ENCODE measurements at places on chromosomes 1 and 21.

GRCh38 chr21:25425156-25425555 lies 182.1 kb downstream of the MRPL39 start:
- no peak for DNase-seq

DNA sequence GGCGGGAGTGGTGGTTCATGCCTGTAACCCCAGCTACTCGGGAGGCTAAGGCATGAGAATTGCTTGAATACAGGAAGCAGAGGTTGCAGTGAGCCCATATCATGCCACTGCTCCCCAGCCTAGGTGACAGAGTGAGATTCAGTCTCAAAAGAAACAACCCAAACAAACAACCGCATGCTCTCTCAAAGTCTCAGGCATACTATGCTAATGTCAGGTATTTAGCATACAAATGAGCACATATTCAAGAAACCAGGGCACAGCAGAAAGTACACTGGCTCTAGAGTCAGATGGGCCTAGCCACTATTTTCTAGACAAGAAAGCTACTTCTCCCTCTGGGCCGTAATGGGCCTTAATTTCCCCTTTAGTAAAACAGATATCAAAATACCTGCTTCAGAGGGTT lies 55.0 kb downstream of the ELAVL4 start:
- DNase-seq, result no peak

DNA sequence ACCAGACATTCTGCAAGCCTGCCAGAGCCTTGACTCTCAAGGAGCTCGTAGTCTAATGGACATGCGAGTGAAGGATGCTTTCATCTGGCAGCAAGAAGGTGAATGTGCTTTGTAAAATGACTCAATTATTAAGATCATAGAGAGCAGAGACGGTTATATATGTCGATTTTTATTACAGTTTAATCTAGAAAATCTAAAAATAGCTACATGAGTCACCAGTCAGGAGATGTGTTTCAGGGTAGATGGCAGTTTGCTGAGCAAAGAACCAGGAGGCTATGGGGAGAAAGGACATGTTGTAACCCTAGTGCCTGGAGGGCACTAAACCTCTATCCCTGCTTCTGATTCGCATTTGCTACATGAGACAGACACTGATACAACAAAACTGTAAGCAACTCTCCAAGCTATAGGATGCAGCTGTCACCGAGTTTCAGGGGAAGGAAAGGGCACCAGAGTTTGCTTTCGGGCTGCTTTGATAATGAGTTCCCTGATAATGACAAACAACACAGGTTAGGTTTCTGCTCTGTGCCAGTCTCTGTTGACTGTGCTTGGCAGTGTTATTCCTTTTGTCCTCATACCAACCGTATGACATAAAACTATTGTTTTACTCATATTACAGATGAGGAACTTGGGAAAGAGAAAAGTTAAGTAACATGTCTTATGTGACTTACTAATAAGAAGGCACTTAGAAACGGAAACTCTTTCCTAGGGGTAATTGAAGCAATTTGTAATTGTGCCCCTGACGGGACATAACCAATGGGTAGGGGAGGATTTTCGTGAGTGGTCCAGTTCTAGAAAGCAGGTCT lies 43.2 kb downstream of the C1orf198 start:
- no peak for DNase-seq

GRCh38 chr1:38076038-38076437 lies 29.4 kb upstream of the POU3F1 start:
- DNase-seq, result no peak

- no peak for DNase-seq
Measured at GRCh38 chr1:199804526-199804925, 223.0 kb upstream of the NR5A2 start.

DNA sequence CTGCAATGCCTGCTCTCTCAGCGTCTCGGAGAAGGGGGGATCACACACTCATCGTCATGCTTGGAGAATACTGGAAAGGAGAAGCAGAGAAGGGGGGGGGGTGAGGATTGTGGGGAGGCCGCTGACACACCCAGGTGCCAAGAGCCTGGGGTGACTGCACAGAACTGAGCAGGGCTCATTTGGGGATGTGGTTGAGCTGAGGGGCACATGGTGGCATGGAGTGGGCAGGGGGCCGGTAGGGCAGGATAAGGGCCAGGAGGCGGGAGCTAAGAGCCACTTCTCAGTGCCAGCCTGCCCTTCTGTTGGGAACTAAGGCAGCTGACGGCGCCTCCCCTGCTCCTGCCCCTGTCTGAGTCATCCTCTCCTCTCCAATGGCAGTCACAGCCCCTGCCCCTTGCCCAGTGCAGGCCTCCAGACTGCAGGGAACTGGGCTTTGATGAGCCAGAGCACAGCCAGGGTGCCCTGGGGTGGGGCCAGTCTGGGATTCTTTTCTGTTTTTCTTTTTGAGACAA lies 27.2 kb downstream of the MRPL37 start:
- no peak for DNase-seq

DNA sequence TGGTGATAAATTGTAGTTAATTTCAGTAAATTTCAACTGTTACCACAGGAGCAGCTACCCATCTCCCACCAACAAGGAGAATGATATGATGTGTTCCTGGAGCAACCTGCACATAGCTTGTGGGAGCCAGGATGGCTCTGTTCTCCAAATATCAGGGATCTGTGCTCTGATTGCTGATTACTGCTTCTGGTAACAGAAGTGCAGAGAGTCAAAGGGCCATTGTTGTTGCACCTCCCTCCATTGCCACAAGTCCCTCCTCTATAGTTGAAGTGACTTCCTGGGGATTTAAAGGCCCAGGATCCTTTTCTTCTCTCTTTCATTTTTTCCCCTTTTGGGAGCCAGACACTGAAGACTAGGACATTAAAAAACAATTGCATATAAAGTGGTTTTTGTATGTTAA lies 51.6 kb upstream of the HPDL start:
- no peak for DNase-seq

GRCh38 chr1:96558635-96559034 lies 162.9 kb upstream of the PTBP2 start:
- no peak for DNase-seq

DNA sequence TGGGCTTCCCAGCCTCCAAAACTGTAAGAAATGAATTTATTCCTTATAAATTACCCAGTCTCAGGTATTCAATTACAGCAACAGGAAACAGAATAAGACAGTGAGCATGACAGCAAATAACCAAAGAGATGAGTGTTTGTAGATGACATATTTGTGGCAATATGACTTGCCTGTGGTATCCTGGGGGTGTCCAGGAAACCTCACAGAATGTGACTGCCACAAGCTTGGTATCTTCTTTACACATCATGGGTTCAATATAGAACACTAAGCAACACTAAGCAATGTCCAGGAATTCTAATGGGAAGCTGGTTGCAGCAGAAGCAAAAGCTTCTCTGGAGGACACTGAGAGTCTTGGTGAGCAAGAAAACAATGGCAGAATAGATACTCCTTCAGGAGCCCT lies 236.4 kb upstream of the BEND5 start:
- DNase-seq, result no peak

DNA sequence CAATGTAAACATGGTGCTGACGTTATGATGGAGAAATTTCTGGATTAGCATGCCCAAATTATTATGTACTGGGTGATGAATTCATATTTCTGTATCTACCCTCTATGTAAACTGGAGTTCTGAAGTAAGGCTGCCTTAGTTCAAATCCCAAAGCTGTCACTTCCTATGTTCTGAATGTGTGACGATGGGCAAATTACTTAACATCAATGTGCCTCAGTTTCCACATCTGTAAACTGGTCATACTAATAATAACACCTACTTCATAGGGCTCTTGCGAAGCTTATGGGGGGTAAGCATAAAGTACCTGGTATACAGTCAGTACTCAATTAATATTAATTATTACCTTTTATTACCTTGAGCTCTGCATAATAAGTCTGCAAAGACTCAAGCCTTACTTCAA lies 45.6 kb downstream of the SLC30A10 start:
- no peak for DNase-seq

GRCh38 chr1:156251527-156251926 lies 3.7 kb upstream of the PAQR6 start:
- no peak for DNase-seq

DNA sequence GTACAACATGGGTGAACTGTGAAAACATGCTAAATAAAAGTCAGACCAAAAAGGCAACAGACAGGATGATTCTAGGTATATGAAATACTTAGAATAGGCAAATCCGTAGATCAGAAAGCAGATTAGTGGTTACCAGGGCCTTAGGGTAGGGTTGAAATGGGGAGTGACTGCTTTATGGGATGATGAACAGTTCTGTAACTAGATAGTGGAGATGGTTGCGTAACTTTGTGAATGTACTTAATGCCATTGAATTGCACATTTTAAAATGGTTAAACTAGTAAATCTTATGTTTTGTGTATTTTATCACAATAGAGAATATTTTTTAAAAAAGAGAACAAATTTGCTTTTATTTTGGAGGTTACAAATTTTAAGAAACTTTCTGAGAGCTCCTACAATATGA lies 17.4 kb downstream of the ZNF326 start:
- no peak for DNase-seq

DNA sequence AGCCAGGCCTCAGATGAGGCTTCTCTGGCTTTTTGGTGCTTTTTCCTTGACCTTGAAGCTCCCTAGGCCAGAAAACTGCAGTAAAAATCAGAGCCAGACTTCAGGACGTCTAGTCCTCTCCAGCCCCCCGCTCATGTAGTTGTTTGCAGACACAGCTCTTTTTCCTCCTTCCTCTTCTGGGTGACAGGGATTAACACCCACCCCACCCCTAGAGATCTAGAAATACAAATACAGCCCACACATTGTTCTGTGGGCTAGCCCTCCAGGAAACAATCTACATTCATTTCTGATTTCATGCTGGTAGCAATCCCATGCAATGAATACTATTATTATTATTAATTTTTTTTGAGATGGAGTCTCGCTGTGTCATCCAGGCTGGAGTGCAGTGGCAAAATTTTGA lies 9.9 kb upstream of the CLSTN1 start:
- no peak for DNase-seq

Data from activated CD4-positive, alpha-beta T cell treated with anti-CD3 and anti-CD28 coated beads, Interleukin-2, amount 50 U/mL, for 4 hours (primary cell).